ENCODE measurements at places on chromosomes 3 and 15.

- DNase-seq, result no peak
Measured at GRCh38 chr3:42302924-42303634, 37.1 kb upstream of the CCK start.

DNA sequence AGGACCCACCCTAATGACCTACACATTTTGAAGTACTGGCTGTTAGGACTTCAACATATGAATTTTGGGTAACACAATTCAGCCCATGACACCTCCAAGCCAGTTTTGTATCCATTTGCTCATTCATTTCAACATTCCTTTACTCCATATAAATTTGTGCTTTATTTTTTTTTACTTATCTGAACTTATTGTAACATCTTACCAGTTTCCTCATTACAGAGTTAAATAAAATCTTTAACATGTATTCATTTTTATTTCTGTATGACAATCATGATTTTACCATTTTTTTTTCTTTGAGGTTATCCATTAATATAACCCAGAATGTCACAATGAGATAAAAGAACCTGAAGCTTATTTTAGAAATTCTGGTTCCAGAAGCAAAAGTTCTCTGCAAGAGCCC is 48.0 kb upstream of the ATP1B3 start:
- no peak for DNase-seq

- no peak for DNase-seq
Measured at GRCh38 chr3:2484162-2485026, 385.7 kb downstream of the CNTN4 start.

DNA sequence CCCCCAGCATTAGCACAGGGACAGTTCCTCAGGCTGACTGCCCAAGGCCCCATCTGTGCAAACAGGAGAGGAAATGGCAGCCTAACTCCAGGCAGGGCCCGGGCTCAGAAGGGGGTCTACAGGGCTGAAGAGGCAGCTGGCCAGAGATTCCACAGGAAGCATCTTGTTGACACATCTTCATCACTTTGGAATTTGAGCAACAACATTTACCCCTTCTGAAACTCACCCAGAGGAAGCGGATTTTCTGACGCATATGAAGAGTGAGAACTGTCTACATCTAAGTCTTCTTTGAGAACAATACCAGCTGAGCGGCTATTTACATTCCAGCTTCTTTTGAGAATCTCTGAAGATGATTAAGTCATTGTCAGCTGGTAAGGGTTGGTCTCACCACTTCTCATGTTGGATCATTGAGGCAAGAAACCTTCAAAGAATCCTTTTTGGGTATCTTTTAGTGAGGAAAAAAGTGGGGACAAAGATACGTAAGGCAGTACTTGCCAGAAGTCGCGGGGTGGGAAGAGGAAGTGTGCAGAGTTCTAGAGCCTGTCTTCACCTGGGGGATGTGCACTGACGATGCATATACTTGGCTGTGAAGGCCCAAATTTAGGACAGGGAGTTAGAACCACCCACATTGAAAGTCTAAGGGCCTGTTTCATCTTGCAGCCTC is 25.4 kb upstream of the SRP14 start:
- no peak for DNase-seq

GRCh38 chr3:127081001-127081720 is 98.2 kb downstream of the PLXNA1 start:
- DNase-seq, result no peak

- DNase-seq, result no peak
Measured at GRCh38 chr15:99619712-99620111, 53.9 kb downstream of the MEF2A start.

GRCh38 chr15:83977992-83978391 is 257.6 kb upstream of the GOLGA6L4 start:
- DNase-seq, result no peak

DNA sequence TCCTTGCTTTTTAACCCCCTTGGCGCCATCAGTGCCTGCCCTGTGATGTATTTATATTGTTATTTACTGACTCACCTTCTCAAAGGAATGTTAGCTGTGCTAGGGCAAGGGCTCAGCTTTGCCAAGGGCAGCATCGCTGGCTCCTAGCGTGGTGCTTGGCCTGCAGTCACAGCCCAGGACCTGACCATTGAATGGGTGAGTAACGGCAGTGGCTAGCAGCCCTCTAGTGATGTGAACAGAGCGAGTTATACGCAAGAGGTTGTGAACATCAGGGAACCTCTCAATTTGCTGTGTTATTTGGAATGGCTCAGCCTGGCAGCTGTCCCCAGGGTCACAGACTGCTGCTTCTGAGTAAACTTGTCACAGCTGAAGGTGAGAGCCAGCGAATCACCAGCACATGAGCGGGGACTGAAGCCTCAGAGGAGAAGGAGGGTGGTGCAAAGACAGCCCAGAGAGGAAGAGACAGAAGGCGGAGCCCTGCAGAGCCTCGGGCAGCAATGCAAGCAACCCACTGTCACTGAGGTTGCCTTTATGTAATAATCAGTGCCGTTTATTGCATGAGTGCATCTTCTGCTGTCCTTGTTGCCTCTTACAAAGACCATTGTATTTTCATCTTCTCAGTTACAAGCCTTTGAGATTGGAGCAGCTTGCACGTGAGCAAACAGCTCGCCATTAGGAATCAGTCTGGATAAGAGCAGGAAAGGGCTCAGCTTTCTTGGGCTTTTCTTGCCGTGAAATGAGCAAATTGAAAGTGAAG is 158.3 kb downstream of the SLCO3A1 start:
- DNase-seq, result no peak

DNA sequence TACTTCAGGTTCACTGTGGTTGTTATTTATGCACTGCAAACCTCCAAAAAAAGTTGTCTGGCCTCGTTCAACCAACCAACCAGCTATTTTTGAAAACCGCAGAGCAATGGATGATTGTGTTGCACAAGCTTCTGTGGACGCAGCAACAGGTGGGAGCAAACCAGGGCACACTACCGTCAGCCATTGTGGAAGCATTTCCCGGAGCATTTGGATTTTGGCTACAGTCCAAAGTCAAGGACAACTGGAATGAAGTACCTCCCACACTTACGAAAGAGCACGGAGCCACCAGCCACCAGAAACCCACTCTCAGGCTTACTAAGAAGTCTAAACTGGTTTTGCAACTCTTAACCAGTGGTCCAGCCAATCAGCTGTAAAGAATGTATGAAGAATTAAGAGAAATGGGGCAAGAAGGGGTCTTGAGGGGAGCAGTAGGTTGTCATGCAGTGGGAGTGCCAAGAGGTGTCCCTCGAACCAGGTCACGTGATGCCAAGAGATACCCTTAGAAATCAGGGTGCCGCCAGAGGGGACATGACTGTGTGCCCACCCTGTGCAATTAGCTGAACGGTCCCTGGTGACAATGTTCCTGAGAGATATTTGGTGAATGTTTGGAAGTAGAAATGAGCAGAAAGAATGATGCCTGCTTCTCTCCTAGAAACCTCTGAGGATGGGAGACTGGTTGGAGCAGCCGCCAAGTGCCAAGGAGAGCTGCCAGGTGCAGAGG is 68.9 kb upstream of the PCSK6 start:
- peak; percentile 69 for DNase-seq

- DNase-seq, result no peak
Measured at GRCh38 chr3:46946856-46947545, 29.5 kb downstream of the CCDC12 start.

DNA sequence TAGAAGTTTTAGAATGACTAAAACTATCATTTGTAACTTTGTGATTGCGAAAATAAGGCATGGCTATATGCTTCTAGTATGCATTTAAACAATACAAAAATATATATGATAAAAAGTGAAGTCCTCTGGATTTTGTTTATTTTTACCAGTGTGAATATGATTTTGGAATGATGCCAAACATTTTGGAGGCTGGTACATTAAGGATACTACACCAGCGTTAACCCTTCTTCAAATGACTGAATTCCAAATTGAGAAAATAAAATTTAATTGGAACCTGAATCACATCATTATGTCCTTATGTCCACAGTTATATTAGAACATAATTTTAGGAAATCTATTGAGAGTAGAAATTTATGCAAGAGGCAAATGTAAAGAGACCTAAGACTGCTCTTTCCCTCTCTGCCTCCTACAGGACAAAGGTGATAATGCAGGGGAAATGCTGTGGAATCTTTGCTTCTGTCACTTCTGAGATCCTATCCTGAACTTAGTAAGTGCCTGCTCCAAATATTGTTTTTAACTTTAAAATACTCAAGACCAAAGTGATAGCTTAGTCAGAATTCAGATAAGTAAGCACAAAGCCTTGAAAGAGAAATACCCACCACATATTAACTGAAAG is 121.1 kb upstream of the NANOGP8 start:
- DNase-seq, result no peak

- no peak for DNase-seq
Measured at GRCh38 chr15:90142216-90143165, 40.2 kb upstream of the IDH2 start.

GRCh38 chr15:58793862-58794261 is 22.8 kb downstream of the MINDY2 start:
- DNase-seq, result peak; percentile 26

GRCh38 chr15:73870700-73871408 is 2.5 kb upstream of the TBC1D21 start:
- no peak for DNase-seq

DNA sequence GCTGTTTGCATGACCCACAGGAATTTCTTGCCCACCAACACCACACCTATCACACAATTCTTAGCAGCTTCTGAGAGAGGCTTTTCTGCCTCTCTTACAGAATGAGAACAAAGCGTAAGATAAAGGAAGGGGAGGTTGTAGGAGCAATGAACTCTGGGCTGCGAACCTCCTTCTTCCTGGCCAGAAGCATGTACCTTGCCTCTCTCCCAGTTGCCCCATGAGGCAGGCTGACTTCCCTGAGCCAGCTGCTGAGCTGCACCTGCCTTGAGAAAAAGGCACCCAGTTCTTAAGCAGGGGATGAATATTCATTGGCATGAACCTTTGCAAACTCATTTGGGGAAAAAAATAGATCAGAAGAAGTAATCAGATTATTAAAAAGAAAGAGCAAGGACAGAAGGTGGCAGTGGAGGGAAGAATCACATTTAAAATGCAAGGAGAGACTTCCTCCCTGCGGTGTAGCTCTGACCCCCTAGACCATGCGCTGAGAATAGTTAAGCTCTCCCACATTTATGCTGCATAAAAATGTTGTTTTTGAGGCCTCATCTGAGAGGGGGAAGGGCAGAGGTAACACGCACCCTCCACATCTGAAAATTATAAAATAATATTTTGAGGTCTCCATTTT is 304.8 kb downstream of the EPHB1 start:
- DNase-seq, result no peak

DNA sequence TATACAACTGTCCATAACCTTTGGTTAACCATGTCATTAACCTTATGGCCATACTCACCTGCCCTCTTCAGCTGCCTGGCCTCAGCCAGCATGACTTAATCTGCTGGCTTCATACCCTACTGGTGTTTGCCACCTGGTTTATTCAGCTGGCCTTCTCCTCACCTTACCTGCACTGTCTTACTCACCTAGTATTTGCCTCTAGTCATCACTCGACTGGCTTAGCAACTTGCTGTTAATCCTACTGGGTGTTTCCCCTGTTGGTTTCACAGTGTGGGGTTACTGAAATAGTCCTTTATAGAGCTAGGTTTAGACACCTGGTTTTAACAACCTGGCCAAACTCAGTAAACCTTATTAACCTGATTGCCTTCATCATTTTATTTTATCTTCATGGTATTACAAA is 96.4 kb downstream of the IL12A start:
- DNase-seq, result no peak

DNA sequence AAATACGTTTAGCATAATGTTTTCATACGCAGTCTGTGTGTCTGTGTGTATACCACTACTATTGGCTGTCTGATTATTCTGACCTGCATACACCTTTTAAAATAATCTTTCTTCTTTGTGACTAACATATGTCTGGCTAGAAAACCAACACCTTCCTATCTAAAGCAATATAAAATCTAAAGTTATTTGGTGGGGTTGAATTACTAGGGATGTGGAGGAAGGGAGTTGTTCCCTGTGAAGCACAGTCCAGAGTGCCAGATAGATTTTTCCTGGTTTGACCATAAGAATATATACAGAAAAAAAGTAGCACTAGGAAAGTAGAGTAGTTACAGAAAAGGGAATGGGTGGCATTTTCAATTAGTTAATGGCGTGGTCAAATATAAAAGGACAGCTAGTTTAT is 918.8 kb downstream of the NAALADL2 start:
- DNase-seq, result no peak

DNA sequence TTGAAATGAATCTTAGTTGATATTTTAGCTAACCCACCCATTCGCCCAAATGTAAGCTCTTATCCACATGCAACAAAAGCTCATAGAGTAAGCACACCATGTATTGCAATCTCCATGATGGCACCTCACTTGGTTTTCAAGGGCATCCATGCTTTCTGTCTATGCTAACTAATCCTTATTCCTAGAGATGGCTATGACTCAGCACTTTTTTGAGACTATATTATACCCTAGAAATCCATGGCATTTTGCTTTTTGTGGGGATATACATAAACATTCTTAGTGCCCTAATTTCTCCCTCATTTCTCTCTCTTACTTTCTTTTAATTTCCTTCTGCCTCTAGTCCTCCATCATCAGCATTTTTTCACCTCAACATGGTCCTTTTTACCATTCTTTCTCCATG is 168.5 kb upstream of the STT3B start:
- no peak for DNase-seq

- DNase-seq, result no peak
Measured at GRCh38 chr3:167084545-167084944, 295.6 kb downstream of the ZBBX start.

DNA sequence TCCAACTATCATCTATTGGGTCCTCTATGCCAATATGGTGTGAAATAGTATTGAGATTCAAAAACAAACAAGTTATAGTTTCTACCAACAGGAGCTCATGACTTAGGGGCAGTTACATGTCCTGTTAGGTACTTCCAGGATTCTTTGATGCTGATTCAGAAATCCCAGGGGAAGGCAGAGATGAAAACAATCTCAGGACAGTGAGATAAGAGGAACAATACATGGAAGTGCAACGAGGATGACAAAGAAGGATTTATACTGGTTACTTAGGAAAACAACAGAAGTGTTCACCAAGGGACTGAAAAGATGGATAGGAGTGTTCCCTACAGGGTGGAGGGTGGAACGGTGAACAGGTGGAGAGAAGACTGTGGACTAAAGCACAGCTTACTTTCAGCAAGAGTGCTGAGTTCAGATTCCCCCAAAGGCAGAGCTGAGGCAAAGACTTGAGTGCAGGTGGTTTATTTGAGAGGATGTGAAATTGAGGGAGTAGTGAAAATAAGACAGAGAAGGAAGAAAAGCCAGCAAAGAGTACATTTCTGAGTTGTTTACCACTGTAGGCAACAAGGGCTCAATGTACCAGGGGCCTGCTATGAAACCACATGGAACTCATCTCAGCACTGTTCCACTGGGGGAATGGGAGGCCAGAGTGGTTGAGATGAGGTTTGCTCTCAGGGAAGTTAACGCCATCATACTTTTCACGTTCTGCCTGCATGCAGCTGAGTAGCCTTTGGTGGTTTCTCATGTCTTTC is 68.1 kb downstream of the TRIM69 start:
- DNase-seq, result no peak

- DNase-seq, result no peak
Measured at GRCh38 chr15:99495430-99496301, 70.1 kb upstream of the MEF2A start.

DNA sequence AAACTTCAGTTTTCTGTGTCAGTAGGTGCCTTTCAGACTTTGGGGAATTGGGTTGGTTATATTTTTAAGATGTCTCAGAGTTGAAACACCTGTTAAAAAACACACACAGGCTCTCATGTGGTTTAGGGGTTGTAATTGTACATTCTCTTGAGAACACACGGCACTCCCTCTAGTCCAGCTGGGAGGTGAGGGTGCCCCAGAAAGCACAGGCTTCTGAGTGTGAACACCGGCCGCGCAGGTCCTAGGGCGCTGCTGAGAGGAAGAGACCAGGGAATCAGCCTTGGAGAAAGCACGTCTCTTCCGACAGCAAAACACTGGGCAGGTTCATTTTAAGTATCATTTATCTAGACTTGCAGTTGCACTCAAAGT is 68.0 kb upstream of the RPL35A start:
- no peak for DNase-seq

All from HuH-7 (cell line).